GM04504 (cell line): ENCODE measurements at places on chromosomes 12 and 14.

DNA sequence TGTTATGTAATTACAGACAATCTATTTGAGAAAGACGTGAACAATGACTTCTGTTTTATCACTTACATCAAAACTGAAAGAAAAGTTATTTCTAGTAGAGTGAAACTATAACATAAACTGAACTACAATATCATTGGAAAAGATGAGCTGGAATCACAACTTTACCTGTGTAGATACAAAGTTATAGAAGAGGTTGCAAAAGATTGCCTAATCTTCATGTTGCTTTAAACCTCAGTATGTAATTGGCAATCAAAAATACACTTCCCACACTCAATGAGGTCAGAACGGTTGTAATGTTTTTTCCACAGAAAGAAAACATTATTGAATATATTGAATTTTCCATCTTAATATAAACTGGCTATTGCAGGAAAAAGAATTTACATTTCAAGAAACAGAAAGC lies 37.7 kb upstream of the GXYLT1 start:
- DNase-seq = no peak

DNA sequence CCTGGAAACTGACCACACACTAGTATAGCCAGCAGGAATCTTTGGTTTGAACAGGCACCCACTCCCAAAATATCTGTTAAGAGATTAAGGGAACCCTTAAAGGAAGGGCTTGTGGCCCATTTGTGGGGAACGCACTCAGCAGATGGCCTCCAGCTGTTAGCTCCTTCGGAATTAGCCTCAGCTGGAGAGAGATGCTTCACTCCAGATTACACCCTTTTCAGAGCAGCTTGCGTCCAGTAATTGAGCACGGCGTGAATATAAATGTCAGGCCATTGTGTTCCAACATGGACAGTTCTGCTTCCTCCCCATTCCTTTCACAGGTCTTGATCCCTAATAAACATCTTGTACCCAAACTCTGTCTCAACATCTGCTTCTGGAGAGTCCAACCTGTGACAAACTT lies 397.8 kb downstream of the SEC23A start:
- no peak for DNase-seq

GRCh38 chr14:96170961-96171592 lies 33.6 kb upstream of the BDKRB2 start:
- no peak for DNase-seq

DNA sequence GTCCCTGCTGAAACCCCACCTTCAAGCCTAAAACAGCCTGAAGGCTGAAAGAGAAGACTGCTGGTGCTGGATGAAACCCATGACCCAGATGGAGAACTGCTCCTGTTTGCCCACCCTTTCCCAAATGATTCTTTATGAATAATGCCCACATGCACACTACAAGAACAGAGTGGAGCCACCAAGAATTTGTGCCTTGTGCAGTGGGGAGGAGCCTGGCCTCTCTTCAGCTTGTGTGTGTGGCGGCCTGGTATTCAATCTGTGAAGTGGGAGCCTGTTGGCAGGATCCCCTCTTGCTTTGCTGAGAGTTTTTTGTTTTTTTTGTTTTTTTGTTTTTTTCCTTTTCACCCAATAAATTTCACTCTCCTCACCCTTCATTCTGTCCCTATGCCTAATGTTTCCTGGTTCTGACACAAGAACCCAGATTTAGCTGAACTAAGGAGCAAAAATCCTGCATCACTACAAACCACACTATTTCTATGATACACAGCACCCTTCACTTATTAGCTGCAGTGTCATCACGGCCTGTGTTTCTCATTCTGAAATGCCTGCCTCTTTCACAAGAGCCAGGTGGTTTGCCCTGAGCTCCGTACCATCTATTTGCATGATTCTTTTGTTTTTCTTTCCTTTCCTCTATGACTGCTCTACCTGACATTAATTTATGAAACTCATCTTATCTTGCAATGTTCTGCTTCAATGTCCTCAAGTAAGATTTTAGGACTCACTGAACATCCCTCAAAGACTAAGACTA lies 585.5 kb upstream of the ATXN7L3B start:
- DNase-seq = no peak
